Calu3 (cell line): ENCODE measurements at places on chromosomes 5 and 9. TPM values are rescaled to one million over a fixed set of nuclear protein-coding genes. Genes with fewer than 3 reads are reported as not detected.

- H3K36me3 ChIP-seq = peaks cover 5% of the 10 kb centered on the region
- no peak overlapping the region for H3K4me3 ChIP-seq
- no peak overlapping the region for H3K27ac ChIP-seq
- no peaks in the 10 kb centered on the region for H3K27me3 ChIP-seq
- no peak for DNase-seq
- peaks cover 5% of the 10 kb centered on the region for H3K4me1 ChIP-seq
Measured at GRCh38 chr9:120562861-120563443, 17.0 kb downstream of the CDK5RAP2 start.

- H3K27me3 ChIP-seq = no peaks in the 10 kb centered on the region
- no peak overlapping the region for H3K27ac ChIP-seq
- no peak for DNase-seq
Measured at GRCh38 chr9:87830446-87830845, 52.2 kb upstream of the SPATA31E1 start.

DNA sequence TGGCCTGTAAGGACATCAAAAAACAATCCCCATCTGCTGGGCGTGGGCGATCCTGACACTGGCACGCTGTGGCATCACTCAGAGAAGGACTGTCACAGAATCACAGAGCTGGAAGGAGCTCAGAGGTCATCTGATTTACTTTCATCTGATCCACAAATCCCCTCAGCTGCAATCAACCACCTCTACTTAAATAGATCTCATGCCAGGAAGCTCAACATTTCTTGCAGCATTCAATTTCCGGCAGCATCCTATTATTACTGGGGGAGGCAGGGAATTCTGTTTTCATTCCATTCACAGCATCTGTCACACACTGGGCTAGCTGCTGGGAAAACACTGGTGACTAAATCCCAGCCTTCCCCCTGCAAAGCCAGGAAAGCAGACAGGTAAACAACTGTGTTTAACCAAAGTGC is 38.3 kb downstream of the RETREG1 start:
- H3K36me3 ChIP-seq = no peaks in the 10 kb centered on the region
- H3K4me3 ChIP-seq = no peak overlapping the region
- no peak overlapping the region for H3K27ac ChIP-seq
- H3K27me3 ChIP-seq = peaks cover 34% of the 10 kb centered on the region
- no peak for DNase-seq

The SIT1 gene
- total RNA-seq = not detected in 2 replicates
